A549 treated with Mapracorat at 1 μM for 4 hours (cell line): ENCODE measurements at places on chromosomes 2 and 18. TPM values are rescaled to one million over a fixed set of nuclear protein-coding genes. Genes with fewer than 3 reads are reported as not detected.

OR6B2 gene
- not detected in 5 replicates for total RNA-seq

PRKAG3 gene
- not detected in 5 replicates for total RNA-seq

SERPINB13 gene
- not detected in 5 replicates for total RNA-seq

CCDC74B gene
- total RNA-seq: 5.7 to 7.3 TPM (median 6.1 TPM) in 5 replicates

MSTN gene
- total RNA-seq: not detected in 5 replicates
